ENCODE measurements at places on chromosomes 5 and 9.

GRCh38 chr5:115194676-115195075, 25.0 kb upstream of the TRIM36 start:
- DNase-seq = no peak

GRCh38 chr5:124927735-124928134, 181.3 kb upstream of the ZNF608 start:
- DNase-seq = no peak

GRCh38 chr9:134222018-134222573, 57.7 kb upstream of the RNU6ATAC start:
- no peak for DNase-seq

DNA sequence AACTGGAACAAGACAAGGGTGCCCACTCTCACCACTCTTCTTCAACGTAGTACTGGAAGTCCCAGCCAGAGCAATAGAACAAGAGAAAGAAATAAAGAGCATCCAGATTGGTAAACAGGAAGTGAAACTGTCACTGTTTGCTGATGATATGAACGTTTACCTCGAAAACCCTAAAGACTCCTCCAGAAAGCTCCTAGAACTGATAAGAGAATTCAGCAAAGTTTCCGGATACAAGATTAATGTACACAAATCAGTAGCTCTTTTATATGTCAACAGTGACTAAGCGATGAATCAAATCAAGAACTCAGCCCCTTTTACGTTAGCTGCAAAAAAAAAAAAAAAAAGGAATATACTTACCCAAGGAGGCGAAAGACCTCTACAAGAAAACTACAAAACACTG, 306.6 kb downstream of the PLK2 start:
- no peak for DNase-seq

GRCh38 chr9:121738968-121739367, 87.5 kb downstream of the DAB2IP start:
- DNase-seq = no peak

DNA sequence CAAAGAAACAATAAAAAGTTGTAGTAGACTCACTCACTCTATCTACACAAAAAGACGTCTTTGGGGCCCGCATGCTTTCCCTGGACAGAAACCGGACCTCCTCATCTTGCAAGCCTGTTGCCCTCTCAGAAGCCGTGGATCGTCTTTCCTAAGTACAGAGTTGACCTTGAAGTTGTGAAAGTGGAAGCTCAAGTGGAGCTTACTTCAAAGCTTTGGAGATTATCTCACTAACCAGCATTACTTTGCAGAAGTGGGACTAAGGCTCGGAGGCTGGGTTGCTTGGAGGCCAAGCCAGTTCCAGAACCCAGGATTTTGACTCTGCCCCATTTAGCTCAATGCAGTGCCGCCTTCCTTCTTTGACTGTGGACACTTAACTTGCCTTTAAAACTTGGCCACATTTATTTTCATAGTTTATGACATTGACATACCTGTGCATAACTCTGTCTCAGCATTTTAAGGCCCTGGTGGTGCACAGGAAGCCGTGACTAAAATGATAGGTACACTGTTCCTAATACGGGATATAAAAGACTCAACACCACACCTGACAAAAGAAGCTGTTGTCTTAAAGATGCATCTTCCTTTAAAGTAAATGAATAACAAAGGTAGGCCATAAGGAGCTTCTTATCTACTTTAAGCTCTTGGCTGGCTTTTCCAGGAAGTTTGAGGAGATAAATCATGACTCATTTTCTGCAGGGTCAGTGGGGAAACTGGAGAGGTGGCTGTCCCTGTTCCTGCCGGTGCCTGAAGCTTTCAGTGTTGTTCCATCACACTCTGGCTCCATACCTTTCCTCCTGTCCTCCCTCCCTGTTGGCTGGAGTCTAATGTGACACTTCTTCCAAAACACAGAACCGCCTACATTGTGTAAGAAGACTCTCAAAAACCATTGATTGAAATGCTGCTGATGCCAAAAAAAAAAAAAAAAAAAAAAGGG, 10.7 kb downstream of the SLC25A25 start:
- no peak for DNase-seq

DNA sequence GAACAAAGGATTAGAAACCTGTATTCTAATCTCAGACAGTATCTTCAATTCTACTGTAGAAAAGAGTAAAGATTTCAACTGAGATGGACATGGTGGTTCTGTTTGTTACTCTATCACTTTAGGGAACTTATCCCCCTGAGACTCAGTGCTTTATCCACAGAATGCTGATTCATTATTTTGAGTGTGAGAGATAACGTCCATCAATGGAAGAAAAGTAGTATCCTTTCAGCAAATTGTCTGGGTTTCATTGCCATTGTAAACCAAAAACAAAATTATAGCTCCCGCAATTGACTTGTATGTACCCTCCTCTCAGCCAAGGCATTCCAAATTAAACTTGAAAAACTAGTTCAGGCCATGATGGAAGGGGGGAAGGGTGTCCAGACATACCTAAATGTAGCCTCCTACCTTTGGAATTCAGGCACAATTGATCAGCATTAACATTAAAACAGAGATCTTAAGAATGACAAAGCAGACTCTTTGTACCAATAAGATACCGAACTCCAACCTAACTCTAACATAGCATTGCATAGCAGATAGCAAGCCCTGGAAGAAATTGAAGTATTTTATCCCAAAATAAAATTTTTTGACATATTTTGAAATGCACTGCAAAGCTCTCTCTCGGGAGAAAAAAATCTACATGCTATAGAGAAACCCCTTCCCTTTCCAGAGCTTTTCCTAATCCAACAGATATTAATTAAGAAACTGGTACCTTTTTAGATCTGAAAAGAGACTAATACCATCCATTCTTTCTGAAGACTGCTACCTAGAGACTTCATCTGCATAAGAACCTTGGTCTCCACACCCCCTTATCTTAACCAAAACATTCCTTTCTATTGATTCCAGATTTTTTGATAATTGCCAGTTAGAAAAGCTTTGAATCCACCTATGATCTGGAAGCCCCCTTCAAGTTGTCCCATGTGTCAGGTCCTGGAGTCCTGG, 1055.7 kb downstream of the PTPRD start:
- no peak for DNase-seq

GRCh38 chr5:138635708-138636107, 60.5 kb upstream of the HSPA9 start:
- DNase-seq = no peak

DNA sequence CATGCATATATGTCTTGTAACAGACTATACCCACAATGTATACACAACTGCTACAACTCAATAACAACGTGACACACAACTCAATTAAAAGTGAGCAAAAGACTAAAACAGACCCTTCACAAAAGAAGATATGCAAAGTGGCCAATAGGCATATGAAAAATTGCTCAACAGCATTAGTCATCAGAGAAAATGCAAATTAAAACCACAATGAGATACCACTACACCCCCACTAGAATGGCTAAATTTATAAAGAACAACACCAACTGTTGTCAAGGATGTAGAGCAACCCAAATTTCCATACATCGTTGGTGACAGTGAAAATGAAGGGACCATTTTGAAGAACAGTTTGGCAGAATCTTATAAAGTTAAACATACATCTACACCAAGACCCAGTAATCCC, 38.9 kb downstream of the GABRB2 start:
- DNase-seq = no peak

DNA sequence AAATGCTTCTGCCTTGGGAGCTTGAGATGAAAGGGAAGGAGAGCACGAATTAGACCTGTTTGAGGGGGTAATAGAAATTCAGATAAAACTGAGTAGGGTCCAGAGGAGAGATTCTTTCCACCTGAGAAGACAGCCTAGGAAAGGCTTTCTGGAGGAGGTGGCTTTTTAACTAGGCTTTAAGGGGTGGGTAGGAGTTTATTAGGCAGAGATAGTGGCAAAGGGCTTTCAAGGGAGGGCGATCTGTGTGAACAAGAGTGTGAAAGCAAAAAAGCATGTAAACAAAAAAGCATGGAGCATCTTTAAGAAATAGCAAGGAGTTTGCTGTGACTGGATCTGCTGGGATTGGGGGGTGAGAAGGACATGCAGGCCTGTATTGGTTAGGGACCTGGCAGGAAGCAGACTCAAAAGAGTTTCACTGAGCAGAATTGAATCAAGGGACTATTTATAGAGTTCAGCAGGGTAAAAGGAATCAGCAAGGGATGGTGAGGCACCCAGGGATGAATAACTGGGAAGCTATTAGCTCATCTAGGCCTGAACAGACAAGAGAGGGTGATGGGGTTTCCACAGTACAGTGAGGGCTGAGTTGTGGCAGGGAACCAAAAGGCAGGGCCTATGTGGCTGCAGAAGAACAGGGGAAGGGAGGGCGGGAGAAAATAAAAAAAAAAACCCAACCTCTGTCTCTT, 18.8 kb downstream of the SLC1A1 start:
- DNase-seq = no peak

GRCh38 chr5:128532127-128532526, 5.9 kb downstream of the FBN2 start:
- DNase-seq = no peak

GRCh38 chr9:94553029-94553938, 1.6 kb upstream of the PCAT7 start:
- DNase-seq = no peak

GRCh38 chr5:172901012-172901780, 58.0 kb upstream of the RPL26L1 start:
- no peak for DNase-seq

DNA sequence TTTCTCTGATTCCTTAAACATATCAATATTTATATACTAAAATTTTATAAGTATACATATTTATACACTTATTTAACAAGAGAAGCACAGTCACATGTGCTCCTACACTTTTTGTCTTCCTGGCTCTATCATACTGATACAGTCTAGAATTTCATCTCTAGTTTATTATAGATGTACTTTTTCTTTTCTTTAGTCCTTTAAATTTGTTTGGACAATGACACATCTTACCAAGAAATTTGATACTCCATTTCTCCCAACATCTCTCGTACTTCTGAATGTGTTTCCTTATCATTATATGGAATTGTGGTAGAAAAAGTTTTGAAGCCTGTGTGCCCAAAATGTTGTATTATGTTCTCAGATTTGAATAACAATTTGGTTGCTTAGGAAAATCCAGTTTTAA, 104.6 kb downstream of the DMRT2 start:
- no peak for DNase-seq

DNA sequence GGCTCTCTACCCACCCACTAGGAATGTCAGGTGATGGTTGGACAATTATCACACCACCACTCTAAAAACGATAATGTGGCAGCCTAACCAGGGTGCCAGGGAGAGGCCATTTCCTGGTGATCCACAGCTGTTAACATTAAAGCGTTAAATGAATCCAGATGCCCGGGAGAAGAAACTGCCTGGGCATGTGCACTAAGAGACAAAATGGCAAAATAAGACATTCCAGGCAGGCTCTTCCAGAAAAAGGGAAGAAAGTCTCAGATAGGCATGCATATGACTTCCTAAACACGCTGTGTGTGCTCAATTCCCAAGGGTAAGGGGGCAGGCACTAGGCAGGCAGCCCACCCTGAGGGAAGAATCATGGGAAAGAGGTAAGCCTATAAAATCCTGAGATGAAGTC, 4.6 kb upstream of the TXN start:
- DNase-seq = no peak

- no peak for DNase-seq
These were observed 11.7 kb upstream of the RPS14 start for GRCh38 chr5:150461231-150461630.

DNA sequence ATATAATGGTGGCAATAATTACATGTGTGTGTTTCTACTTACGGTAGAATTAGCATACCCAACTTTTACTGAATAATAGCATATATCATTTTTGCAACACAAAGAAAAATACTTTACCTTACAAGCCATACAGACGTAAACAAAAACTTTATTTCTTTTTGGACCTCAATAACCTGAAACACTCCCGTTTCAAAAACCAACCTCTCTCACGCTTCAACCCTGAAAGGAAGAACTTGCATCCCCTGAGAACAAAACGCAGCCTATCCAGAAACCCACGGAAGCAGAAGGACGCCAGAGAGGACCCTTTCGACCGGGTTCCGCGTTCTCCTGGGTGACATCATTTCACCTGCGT, at the start of gene RNF38:
Gene RNF38 (minus strand): TSS at position 290 of the 352 bp plus-strand sequence. CDS start 161 bp downstream, at position 129.
- no peak for DNase-seq

DNA sequence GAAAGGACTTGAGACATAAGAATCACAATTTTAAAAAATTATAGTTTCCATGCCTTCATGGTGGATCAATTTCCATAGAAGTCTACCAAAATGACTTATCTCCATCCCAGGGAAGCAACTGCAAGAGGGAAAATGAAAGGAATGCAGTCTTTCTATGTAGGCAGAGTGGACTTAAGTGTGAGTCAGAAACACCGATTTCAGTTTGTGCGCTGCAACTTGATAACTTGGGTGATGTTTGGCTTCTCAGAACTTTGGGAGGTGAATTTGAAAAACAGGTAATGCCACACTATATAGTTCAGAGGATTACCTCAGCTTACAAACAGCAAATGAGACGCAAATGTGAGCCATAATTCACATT, 708 bp upstream of the CSNK1G3 start:
- DNase-seq = no peak

DNA sequence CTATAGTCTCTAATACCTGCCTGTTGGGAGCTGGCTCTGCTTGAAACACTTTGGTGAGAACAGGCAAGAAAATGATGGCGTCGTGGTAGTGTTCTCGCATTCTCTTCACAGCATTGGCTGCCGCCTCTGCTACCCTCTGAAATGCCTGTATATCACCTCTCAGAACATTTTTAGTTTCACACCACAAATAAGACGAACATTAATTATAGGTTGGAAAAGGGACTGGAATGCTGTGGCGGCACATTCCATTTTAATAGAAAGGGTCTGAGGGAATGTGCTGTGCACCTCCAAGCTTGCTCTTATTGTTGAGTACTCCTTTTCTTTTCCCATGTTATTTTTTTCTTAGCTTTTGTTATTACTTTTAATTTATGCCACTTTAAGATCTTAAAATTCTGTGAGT, 134.6 kb upstream of the HMHB1 start:
- DNase-seq = no peak

- DNase-seq = no peak
These were observed 175.7 kb downstream of the EBF1 start for GRCh38 chr5:158923799-158924551.

DNA sequence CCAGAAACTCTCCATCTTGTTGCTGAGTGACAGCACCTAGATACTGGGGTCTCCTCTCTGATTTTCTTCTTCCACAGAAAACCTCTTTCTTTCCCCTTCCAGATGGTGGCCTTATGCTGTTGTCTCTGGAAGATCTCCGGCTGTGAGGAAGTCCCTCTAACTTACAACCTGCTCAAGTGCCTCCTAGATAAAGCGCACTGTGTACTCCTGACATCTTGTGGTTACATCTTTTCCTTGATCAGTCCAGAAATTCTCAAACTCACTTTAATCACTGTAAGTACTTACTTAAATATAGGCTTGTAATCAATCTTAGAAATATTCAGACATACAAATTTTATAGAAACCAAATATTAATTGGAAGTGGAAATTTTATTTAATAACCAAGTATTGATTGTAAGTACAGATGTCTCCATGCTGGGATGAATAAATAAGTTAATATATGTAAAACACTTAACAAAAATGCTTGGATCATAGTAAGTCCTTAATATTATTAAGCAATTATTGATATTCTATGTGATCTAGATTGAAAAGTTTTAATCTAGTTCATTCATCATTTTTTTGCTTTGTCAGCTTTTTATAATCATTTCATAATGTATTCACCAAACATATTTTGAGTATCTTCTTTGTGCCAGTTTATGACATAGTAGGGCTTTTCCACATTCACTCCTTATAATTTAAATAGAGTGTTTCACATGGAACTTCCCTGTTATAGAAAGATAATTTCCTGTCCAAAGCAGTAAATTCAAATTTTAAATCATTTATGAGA, 1381.4 kb upstream of the CDH6 start:
- DNase-seq = no peak

Data from activated T-cell treated with anti-CD3 and anti-CD28 coated beads, Interleukin-2, amount 50 U/mL, for 48 hours (primary cell).